ENCODE measurements at places on chromosomes 6 and 20.

- DNase-seq = no peak
These were observed 34.6 kb downstream of the QKI start for GRCh38 chr6:163449076-163449475.

DNA sequence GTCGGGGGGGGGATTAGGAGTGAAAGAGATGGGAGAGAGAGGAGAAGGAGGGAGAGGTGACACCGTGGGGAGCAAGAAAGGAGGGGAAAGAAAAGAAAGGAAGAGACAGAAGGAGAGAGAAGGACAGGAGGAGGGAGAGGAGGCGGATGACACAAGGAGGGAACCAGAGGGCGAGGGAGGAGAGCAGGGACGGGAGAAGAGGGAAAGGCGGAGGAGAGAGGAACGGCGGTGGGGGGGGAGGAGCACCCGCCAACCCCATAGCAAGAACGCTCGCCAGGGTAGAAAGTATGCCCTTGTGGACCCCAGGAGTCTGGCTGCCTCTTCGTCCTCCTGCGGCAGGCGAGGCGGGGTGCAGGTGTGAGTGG lies 4.5 kb upstream of the INSM1 start:
- DNase-seq = no peak

DNA sequence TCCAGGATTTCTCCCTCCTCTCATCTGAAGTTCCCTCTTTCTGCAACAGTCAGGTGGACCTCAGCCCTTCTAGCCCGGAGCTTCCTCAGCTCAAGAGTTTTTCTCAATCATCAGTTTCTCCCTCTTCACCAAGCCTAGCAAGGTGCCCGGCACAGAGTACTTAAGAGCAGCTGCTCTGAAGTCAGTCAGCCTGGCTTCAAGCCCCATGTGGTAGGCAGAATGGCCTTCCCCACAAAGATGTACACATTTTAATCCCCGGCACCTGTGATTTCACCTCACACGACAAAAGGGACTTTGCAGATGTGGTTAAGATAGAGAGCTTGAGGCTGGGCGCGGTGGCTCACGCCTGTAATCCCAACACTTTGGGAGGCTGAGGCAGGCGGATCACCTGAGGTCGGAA lies 15.1 kb upstream of the RBPJL start:
- DNase-seq = no peak

GRCh38 chr6:119446609-119447008 lies 97.0 kb upstream of the MAN1A1 start:
- DNase-seq = no peak

DNA sequence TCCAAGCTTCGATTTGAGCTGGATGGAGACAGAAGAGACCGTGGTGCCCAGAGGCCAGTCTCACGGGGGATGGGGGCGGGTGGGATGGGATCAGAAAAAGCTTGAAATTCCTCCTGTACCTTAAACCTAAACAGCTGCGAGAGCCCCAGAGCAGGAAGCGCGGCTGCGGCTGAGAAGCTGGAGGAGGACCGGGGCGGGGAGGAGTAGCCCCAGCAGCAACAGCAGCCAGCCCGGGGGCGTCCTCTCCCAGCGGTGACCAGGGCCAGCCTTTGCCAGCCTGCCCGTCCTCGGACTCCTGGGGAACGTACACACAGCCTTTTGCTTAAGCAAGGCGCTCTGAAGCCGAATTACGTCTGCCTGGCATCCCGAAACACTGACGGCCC lies 17.4 kb upstream of the PRDM13 start:
- no peak for DNase-seq

- no peak for DNase-seq
These were observed 77.0 kb downstream of the FAM120B start for GRCh38 chr6:170383466-170384035.
